ENCODE measurements at places on chromosomes 2 and 18.

DNA sequence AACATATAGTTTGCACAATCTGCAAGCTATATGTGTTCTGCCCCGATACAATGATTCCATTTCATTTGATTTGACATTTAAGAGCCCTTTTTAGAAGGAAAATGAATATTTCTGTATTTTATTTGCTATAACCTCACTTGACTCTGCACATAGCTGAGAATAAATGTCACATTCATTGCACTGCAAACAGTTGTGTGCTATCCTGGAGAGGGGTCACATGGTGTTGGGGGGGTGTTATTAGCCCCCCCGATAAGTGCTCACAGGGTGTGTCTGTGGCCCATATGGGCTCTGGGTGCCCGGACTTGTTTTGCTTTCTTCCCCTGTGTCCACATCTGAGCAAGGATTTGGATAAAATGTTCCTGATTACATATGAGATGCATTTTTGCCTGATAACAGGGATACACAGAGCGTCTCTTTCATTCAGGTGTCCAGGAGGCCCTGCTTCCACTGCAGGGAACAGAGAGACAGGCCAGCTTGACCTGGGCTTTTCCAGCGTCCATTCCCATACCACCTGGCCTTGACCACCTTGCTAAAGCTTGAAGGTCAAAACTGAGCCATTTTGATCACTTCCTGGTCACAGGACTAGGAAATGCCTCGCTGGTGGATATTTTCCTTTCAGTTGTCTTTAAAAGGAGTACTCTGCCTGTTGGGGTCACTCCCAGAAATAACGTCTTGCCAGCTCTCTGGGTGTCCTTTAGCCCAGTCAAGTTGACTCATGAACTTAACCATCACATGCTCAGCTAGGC lies 38.4 kb upstream of the ID2 start:
- DNase-seq = no peak

DNA sequence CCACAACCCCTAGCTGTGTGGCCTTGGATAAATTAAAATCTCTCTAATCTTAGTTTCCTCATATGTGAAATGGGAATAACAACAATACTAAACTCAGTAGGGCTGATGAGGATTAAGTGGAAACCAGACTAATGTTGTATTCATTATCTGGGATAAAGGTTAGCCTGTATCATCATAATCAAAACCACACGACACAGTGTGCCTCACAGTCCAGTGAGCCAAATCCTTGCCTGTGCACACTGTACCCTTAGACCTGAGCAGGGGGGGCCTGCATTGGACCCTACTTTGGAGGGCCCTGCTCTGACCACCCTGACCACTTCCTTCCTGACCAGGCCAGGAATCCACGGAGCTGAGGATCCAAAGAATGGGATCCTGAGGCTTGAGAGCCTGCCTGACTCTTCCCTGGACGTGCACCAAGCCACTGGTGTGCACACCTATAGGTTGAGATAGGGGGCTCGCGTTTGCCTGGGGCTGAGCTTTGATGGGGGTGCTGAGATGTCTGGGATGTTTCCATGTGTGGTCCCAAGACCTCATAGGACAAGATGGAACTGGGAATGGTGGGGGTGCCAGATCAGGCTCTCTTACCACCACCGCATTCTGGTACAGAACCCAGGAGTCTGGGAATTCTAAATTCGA lies 69.7 kb downstream of the TGOLN2 start:
- no peak for DNase-seq

DNA sequence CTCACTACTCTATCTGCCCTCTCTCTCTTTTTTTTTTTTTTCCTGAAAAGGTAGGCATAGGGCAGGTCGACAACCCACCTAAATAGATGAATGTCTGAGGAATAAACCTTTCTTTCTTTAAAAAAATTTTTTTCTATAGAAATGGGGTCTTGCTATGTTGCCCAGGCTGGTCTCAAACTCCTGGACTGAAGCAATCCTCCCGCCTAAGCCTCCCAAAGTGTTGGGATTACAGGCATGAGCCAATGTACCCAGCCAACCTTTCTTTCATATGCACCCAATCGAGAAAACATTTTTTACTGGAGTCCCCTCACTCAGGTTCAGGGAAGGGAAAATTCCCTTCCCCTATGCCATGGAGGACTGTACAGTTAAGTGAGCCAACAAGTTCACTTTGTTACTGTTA lies 31.0 kb downstream of the CFAP210 start:
- DNase-seq = no peak

GRCh38 chr2:233084488-233084887 lies 24.3 kb downstream of the INPP5D start:
- no peak for DNase-seq

- peak; percentile 11 for DNase-seq
These were observed 751 bp upstream of the DNAJC10 start for GRCh38 chr2:182715121-182715891.

DNA sequence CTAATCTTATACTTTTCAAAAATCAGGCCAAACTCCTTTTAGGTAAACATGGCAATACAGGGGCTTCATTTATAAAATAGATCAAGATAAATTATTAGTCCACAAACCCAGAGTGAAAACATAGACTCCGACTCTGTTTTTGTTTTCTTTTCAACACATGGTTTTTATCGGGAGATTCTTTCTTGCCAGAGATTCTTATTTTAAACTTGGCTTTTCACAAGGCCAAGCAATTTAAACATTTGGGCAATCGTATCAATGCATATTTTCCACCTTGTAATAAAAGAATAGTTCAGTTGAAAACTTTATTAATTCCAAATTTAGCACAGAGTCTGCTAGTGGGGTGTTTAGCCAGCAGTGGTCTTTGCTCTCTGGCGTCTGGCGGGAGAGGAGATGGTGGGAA lies 71.9 kb downstream of the SOX11 start:
- DNase-seq = no peak

DNA sequence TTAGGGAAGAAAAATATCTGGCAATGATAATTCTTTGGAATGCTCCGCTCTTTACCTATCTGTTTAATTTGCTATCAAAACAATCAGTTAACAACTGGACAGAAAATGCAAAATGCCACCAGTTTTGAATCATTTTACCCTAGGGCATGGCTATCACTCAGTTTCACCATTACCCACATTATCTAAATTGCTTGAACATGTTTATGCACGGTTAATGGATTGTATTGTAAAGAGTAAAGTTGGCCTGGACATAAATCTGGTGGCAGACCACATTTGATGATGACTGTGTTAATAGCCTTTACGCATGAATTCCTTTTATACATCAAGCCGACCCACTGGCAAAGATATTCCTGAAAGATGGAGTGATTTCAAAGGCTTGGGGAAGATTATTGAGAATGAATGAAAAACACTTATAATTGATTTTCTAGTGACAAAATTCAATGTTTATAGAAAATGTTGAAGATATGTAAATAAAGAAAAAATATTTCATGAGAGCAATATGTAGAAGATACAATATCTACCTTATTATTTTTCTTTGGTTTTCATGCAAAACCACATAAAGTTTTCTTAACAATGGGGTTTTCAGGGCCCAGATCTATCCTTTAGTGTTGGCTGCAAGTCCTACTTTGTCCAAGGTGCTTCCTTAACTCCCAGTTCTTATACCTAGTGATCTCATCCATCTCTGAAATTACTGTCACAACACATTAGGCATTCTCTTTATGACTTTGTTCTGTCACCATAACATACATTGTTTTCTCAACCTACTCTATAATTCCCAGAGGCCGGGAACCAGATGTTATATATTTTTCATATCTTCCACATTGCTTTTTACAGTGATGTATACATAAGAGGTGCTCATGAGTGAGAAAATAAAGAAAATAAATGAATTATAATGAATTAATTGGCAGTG lies 265.1 kb downstream of the RIT2 start:
- DNase-seq = no peak

- no peak for DNase-seq
These were observed 184.6 kb upstream of the SRD5A2 start for GRCh38 chr2:31765078-31765945.

DNA sequence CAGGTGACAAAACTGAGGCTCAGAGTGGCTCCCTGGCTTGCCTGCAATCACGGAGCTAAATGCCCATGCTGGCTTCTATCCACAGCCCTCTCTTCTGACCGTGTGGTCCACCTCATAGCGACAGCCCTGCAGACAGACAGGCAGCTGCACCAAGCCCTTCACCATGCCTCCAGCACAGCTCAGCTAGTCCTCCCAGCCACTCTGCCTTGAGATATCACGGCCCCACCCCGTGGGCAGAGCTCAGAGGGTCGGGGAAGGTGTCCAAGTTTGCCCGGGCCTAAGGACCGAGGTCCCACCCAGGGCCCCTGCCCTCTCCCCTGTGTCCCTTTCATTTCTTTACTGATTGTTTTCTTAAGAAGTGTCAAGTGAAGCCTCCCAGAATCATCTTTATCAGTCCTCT lies 128.2 kb upstream of the GLI2 start:
- DNase-seq = no peak

GRCh38 chr2:62569907-62570841 lies 64.2 kb upstream of the TMEM17 start:
- no peak for DNase-seq

DNA sequence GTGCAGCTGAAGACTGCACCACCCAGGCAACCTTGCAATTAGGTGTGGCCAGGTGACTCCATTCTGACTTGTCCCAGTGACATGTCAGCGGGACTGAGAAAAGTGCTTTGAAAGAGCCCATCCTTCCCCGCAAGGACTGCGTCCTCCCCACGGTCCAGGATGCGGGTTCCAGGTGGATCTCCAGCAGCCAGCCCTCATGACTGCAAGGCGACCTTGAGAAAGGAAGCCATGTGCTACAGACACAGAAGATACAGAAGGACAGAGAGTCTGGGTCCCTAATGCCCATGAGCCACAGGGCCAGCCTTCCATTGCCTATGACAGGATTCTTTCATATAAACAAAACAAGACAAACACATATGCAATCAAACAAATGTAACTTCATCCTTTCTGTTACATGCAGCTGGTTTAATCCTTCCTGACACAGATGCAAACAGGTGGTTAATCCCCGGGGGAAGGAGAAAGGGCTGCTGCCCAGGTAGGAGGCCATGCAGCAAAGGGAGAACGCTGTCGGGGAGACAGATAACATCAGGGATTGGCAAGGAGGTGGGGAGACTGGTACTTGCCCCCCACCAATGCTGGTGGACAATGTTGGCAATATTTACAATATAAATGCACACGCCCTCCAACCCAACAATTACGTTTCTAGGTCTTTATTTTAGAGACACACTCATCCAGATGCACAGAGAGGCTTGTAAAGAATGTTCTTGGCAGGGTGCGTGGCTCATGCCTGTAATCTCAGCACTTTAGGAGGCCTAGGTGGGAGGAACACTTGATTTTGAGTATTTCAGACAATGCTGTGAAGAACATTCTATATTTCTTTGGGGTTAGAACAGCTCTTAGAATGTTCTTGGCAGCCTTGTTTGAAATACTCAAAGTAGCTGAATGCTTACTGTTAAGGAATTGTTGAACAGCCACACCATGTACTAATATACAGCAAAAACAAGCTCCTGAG lies 64.8 kb downstream of the NCAPH start:
- no peak for DNase-seq

DNA sequence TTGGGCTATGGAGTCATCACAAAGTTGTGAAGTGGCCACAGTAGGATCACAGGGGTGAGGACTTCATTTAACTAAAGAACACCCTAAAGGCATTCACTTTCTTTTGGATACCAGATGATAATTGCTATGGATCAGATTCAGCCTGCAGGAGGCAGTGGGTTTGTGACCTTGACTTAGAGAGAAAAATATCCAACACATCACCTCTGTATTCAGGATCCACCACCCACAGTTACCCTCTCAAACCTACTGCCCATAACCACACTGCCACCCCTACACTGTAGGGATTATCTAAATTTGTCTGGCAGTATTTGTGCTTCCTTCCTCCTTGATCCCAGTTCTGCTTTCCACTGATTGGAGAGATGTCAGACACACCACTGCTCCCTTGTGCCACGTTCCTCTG lies 269.4 kb downstream of the MYCN start:
- DNase-seq = no peak

DNA sequence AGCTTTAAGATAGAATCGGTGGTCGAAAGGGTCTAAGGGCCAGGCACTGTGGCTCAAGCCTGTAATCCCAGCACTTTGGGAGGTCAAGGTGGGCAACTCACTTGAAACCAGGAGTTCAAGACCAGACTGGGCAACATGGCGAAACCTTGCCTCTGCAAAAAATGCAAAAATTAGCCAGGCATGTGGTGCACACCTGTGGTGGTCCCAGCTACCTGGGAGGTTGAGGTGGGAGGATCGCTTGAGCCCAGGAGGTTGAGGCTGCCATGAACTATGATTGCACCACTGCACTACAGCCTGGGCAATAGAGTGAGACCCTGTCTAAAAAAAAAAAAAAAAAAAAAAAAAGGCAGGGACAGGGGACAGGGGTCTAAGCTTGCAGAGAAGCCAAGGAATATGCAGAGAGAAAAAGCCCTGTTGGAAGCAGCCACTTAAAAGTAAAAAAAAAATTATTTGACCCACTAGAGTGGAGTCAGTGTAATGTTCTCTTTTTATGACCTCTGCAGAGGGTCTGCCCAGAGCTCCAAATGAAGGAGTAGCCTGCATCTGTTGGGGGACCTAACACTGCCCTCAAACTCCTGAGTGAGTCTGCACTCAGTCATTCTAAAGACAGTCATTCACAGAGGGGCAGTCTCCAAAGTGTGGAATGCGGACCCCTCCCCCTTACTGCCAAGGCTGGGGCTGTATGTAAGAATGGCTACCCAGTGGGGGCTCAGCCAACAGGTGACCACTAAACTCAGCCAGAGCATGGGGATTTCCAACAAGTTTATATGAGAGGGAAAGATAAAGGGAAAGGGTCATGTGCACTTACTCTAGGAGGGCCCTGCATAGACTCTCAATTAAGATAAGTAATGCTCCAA lies 118.5 kb upstream of the CDCA7 start:
- peak; percentile 5 for DNase-seq

GRCh38 chr2:68715353-68716041 lies 19.1 kb upstream of the ARHGAP25 start:
- DNase-seq = peak; percentile 76

DNA sequence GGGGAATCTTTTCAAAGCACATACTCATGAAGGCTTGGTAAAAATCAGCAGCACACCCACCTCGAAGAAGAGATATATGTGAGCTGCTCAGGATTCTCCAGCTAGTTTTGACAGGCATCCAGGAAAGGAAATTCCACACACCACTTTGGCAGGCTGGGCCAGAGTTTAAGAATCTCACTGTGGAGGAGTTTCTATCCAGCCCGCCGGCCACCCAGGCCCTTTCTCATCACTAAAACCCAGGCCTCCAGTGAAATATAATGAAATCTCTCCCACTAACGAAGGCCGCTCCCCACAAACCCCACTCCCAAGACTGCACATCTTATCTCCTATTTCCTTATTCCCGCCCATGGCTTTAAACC lies 202.0 kb downstream of the GLI2 start:
- peak; percentile 47 for DNase-seq
